Ascending aorta (tissue), 2 donors: ENCODE measurements at places on chromosomes 3 and 15.
A peak's percentile ranks its signal among the peaks of the same experiment; 100 is the strongest.

- DNase-seq: no peak
These were observed 20.5 kb upstream of the FRMD5 start for GRCh38 chr15:44215594-44215993.

- no peak for DNase-seq
These were observed 251.4 kb upstream of the TGFBR2 start for GRCh38 chr3:30354972-30355371.

DNA sequence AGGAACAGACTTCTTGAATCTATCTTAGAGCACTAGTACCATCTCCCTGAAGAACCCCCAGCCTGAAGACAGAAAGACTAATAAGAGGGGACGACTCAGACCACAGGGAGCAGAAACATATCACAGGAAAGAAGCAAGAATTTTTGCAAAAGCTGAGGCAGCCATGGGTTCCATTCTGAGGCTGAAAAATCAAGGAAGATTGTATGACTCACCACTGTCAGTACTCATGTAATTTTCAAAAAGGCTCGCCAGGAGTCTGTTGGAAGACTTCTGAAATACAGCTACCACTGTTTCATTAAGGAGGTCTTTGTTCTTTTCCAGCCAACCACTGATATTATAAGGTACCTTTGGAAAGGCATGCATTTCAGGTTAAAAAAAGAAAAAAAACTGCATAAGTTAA is 47.5 kb downstream of the MYH15 start:
- no peak for DNase-seq

DNA sequence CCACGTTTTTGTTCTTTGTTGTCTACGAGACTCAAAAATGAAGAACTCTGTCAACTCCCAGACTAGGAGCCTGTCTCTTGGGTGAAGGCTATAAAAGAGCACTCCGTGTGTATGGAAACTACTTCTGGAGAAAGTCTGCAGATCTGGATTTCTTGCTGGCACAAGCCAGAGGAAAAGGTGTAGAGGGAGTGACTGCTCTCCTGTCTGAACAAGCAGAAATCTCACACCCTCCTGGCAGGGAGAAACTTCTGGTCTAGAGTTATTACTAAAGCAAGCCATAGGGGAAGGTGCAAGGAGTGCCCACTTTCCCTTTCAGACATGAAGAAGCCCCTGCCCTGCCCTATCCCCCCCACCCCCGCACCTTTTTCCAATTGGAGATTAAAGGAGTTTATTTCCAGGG is 9.5 kb downstream of the PLAAT1 start:
- DNase-seq: no peak

DNA sequence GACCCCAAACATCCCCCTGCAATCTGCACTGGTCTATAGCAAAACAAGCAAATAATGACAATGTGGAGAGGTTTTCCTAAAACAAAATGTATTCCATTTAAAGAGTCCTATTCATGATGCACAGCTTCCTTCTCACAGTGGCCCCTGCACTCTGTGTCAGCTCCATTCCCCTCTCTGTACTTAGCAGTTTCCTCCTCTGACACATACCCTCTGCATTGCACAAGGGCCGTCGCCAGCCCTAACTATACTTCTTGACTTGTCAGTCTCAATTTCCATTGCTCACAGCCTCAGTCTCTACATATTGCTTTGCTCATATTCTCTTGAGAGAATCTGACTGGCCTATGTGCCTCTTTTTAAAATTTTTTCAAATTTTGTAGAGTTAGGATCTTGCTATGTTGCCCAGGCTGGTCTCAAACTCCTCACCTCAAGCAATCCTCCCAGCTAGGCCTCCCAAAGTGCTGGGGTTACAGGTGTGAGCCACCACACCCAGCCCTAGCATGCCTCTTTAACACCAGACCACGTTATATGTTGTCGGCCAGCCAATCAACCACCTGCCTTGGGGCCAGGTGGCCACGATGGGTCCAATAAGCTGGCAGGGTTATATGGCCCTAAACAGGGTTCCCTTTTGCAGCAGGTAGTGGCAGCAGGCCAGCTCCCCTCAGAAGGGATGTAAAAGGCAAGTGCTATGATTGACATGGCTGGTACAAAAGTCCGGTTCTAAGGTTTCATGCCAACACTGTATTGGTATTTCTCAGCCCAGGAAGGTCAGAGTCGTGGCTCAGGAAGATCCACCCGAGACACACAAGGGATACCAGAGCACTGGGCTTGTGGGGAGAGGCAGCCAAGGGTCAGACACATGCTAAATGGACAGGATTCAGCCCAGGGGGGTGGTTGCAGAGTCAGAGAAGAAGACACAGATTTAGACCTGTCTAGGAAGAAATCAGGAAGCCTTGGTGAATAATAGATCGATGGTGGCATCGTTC is 59.0 kb upstream of the SMAD3 start:
- no peak for DNase-seq

- no peak for DNase-seq
These were observed 1.7 kb upstream of the SLC9A9 start for GRCh38 chr3:143849854-143850549.

DNA sequence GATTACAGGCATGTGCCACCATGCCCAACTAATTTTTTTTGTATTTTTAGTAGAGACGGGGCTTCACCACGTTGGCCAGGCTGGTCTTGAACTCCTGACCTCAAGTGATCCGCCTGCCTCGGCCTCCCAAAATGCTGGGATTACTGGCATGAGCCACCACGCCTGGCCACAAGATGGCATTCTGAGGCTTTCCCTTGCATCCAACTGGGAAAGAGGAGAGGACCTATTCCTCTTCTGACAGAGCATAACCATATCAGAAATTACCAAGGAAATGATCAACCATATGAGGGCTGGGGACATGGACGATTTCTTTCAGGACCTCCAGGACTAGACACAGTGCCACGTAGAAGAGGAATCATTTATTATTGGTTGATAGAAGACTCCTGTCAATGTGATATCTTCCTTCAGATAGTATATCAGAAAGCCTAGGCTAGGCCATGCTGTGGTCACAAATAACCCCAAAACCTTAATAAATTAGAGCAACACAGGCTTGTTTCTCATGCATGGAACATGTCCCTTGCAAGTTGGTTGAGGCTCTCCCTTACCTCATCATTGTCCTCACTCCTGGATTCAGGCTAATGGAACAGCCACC is 372.3 kb upstream of the IL12A start:
- DNase-seq: no peak

DNA sequence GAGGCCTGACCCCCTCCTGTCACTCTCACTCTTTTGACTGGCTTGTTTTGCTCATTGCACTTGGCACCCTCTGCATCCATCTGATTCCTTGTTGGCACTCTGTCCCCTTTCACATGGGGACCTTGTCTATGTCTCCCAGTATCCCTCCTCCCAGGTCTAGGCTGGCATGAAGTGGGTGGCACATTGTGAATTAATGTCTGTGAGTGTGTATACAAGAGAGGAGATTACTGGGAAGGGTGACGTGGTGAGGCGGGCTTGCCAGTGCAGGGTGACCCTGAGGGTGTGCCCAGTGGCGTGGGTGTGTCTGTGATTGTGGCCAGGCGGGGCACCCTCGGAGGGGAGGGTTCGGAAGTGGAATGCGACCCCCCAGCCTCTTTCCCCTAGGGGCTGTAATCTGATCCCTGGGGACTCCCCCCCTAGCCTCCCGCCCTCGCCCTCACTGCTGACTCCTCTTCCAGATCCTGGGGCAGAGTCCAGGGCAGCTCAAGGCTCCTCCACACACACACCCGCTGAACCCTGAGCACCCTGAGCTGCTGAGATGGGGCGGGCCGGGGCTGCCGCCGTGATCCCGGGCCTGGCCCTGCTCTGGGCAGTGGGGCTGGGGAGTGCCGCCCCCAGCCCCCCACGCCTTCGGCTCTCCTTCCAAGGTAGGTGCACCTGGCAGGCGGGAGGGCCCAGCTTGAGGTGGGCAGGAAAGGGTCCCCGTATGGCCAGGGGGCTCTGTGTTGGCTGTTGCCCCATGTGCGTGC is at the start of gene SEMA3B:
SEMA3B (plus strand) TSS at position 445 of the 749 bp plus-strand sequence; CDS start at position 539, 94 bp downstream.
- peak; percentile 92 for DNase-seq

DNA sequence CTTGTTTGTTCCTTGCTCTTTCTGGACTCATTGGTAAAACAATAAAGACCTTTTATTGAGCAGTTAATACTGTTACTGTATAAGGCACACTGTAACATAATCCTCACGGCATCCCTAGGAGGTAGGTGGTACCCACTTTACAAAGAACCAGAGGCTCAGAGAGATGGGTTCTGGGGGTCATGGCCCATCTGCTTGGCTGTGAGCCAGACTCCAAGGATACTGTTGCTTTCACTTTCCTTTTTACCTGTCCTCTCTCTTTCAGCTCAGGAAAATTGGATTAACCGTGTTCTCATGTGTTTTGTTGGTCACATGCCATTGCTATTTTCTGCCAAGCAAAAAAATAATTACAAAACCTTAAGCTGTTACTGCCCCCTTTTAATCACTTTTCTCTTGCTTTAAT is 34.8 kb upstream of the FILIP1L start:
- DNase-seq: no peak

- no peak for DNase-seq
These were observed 292.3 kb downstream of the ADAMTS17 start for GRCh38 chr15:100049483-100049882.

GRCh38 chr15:73125219-73125618 is 73.0 kb downstream of the NEO1 start:
- DNase-seq: no peak

DNA sequence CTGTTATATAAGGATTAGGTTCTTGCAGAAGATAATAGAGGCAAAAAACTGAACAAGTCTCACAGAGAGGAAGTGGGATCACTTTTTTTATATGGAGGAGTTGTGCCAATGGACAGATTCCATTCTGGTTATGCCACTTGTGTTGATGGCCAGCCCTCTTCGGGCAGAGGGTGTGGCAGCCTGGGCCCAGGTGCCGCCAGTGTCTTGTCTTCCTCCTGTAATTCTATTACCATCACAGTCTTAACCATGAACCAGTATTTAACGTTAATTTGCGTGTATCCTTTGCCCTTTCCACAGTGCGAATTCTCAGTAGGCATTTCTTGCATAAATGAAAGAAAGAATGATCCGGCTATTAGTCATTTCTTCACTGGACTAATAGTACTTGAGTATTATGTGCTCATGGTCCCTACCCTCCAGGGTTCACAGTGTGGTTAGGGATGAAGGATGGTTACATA is 7.0 kb upstream of the USP4 start:
- no peak for DNase-seq

DNA sequence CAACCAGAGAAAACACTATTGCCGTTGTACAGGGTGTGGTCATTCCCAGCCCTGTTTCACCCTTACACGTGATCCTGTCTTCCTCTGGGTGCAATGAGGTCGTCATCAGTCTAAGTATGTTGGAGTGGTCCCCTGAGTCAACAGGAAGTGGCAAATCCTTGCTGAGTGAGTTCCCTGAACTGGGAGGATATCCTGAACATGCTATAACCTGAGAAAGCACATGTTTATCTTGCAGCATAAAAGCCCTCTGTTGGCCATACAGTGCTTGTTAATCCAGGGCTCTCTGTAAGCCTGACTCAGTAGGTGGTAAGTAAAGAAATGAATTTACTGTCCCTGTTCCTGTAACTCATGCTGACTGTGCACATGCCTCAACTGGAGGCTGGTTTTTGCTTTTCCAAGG is 477.8 kb upstream of the RGMA start:
- no peak for DNase-seq

- DNase-seq: no peak
These were observed 56.5 kb upstream of the STT3B start for GRCh38 chr3:31476209-31476608.

DNA sequence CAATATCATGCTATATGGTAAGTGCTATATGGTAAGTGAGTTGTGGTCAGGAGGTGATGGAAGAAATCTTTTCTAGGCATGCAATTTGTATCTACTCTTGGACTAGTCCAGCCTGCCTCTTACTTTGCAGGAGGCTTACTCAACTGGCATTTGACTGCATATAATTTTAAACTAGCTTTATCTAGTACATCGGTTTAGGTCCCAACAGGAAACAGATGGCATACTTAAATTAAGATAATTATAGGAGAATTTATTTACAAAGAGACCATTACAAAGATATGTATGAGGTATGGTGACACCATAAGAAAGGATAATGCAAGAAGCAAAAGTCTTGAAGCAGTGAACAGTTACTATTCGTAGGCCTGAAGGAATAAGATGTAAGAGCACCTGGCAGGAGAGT is 7.8 kb downstream of the SLC28A2 start:
- no peak for DNase-seq

DNA sequence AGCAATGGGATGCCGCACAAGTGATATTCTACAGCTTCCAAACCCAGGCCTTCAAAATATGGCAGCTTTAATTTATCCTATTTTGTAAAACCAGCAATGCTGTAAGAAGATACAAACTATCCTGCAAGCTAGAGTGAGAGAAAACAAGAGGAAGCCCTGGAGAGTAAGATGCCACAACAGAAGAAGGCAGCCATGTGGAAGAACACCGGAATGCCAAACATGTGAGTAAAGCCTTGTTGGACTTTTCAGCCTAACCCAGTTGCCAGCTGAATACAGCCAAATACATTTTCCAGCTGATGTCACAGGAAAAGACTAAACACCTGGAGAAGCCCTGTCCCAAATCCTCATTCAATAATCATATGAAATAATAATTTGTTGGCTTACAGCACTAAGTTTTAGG is 1115.1 kb upstream of the CADM2 start:
- no peak for DNase-seq

DNA sequence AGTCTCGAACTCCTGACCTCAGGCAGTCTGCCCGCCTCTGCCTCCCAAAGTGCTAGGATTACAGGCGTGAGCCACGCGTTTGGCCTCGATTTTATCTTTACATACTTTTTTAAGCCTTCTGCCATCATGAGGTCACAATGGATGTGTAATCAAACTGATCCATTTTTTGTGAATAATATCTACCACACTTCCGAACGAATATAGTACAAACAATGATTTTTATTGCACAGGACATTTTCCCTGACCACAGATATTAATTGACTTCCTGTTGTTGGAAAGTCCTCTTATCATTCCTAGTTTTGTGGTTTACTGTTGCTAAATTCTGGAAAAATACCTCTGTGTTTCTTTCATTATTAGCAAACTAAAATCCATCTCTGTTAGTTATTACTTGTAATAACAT is 68.9 kb downstream of the MINDY2 start:
- no peak for DNase-seq

DNA sequence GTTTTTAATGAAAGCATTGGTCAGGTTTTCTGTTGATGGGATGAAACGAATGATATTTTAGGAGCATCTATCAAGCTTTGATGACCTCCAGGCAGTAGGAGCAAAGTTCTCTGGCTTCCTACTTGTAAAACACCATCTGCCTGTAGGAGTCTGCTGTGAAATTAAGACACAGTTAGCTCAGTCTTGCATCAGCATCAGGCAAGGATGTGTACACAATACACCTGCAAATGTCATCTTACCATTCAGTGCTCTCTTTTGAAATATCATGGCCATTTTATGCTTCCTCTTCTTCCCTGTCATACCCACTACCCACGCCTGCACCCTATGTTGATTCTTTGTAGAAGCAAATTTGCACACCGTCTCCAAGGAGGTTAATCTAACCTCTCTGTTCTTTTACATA is 38.2 kb downstream of the B3GALNT1 start:
- DNase-seq: no peak

- DNase-seq: no peak
These were observed 112.0 kb upstream of the TJP1 start for GRCh38 chr15:29934251-29934650.

DNA sequence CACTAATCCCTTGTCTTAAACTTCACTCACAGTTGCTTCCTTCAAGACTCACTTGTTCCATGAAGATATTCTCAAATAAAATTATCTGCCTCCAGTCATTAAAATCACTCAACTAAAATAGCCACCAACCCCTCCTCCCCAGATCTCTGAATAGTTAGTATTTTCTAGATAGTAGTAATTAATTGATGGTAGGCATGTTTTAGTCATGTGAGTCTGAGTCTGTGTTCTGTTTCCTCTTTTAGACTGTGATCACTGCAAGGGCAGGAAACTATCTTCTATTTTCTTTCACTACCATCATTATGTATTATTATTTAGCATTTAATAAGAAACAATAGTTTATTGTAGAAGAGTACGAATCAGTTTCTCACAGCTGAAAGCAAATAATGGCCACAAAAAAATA is 1080.5 kb downstream of the IGSF11 start:
- DNase-seq: no peak
